Stimulated activated CD4-positive, alpha-beta T cell treated with anti-CD3 and anti-CD28 coated beads, TNF-alpha, amount 100 ng/mL, for 24 hours (primary cell): ENCODE measurements at places on chromosomes 1 and 21.

- DNase-seq: no peak
Measured at GRCh38 chr1:206713070-206713469, 28.4 kb downstream of the MAPKAPK2 start.

DNA sequence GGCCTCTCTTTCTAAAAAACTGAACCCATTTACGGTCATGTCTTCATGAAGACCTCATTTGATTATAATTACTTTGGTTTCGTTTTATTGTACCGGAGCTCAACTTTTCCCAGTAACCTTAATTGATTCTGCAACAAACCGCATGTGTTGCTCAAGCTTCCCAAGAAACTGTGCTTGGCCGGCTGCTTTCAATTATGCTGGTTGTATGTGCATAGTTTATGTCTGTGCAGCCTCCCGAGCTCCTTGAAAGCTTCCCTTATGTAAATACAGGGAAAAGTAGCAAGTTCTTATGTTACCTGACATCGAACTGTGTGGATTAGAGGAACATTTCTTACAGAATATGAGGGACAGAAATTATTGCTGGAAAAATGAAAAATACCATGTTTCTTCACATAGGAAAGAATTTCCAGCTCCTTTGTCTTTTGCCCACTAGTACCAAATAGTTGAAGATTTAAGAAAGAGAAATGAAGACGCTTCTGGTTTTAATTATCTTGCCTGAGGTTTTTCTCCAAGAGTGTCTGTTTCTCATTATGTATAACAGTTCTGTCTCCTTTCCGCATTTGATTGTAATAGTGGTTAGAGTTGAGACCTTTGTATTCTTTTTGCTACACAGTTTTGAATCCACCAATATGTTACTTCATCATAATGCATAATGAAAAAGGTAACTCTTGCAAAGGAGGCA is 2.1 kb downstream of the VCAM1 start:
- no peak for DNase-seq

DNA sequence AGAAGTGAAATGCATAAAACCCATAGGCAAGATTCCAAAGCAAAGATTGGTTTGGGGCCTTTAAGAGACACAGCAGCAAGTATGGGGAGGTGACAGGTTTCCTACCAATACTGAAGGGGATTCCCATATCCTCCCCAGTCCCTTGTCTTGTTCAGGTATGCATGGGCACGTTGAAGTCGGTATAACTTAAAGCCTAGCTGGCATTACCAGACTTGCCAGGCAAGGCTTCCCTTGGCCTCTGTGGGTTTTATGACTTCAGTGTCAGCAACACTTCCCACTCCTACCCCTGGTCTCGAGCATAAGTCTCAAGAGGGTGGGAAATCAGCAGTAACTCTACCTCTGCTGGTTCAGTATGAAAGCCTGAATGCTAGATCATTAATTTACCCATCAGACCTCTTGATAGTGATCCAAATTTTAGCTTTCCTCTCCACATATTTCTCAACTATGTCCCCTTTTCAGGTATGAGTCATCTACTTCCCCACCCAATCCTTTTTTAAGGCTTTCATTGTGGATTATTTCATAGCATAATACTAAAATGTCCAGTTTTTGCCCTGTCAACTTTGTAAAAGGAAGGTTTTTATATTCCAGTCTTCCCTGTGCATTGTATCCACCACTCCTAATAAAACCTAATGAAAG is 6.8 kb downstream of the CYP4X1 start:
- no peak for DNase-seq

- DNase-seq: no peak
Measured at GRCh38 chr1:243343970-243344937, 88.4 kb downstream of the SDCCAG8 start.

GRCh38 chr1:196309386-196309785 is 298.9 kb downstream of the KCNT2 start:
- DNase-seq: no peak

GRCh38 chr1:162389021-162389818 is 7.7 kb downstream of the C1orf226 start:
- no peak for DNase-seq

DNA sequence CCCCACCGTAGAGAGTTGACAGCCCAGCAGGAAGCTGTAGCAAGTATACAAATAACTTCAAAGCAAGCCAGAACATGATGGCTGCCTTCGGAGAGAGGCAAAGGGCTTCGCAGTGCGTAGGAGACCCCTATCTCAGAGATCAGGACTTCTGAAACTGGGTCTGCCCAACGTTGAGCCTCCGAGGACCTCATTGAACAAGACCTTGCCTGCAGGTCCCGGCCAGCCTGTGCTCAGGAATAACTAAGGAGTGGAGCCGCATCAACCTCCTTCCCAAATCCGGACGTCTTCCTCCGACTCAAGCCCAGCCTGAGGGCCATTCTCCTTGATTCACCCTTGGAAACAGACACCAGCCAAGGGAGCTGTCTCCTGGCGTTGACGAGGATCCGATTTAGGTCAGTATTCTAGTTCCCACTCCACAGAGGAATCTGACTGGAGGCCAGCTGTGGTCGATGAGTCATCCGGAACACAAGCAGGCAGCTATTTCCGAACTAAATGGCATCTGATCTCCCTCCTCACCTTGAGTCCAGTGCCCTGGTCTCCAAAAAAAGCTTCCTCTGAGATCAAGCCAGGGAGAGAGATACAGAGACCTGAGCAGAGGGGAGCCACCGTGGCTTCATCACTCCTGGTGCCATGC is 166.5 kb upstream of the COA6 start:
- DNase-seq: no peak

GRCh38 chr1:26616881-26617280 is 78.9 kb upstream of the ARID1A start:
- DNase-seq: no peak

- no peak for DNase-seq
Measured at GRCh38 chr1:100624886-100625610, 87.1 kb downstream of the GPR88 start.

- no peak for DNase-seq
Measured at GRCh38 chr1:64031236-64031635, 172.2 kb upstream of the UBE2U start.

DNA sequence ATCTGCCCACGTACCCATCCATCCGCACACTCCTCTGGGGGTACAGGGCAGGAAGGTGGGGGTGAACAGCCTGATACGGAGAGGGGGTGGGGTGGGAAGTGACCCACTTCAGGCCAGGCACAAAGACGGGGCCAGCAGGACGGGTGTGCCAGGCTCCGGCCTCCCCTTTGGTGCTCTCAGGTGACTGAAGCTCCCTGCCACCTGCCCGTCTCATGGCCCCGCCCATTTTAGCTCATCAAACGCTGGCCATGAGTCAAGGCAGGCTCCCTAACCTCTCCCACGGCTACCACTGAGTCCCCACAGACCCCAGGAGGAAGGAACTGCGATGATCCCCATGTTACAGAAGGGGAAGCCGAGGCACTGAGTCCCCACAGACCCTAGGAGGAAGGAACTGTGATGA is 109.6 kb downstream of the CRYAA start:
- DNase-seq: no peak

DNA sequence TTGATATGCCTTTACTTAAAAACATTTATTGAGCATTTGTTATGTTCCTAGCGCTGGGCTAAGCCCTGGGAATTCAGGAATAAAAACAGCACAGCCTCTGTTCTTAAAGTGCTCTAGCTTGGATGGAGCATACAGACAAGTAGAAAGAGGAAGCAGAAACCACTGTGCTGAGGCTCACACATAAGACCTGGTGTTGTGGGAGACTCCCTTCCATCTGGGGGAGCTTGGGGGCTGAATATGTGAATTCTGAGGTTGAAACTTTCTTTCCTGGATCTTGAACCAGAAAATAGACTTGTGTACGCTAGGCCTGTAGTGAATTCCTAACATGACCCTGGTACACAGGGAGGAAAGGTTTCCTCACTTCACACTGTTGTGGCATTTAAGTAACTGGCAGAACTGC is 209.9 kb downstream of the ZNF326 start:
- DNase-seq: no peak

DNA sequence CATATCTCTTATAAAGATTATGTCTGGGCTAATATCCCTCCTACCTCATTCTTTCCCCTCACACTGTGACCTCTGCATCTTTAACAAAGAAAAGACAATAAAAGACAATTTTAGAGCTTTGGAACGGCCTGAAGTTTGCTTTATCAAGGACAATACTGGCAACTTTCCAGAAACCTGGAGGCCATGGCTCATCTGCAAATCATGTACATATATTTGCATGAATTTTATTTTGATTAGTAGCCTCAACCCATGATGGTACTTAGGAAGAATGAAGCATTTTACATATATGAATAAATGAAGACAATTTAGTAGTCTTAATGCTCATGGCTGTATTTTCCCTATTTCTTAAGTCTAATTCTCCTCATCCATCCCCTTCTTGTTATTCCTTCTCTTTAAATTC is 612.2 kb upstream of the CXADR start:
- DNase-seq: no peak

GRCh38 chr1:218942431-218942830 is 231.2 kb upstream of the LYPLAL1 start:
- DNase-seq: no peak

- no peak for DNase-seq
Measured at GRCh38 chr1:232036181-232036933, 409.8 kb downstream of the DISC1 start.

GRCh38 chr1:35580949-35581388 is 7.9 kb downstream of the TFAP2E start:
- no peak for DNase-seq

DNA sequence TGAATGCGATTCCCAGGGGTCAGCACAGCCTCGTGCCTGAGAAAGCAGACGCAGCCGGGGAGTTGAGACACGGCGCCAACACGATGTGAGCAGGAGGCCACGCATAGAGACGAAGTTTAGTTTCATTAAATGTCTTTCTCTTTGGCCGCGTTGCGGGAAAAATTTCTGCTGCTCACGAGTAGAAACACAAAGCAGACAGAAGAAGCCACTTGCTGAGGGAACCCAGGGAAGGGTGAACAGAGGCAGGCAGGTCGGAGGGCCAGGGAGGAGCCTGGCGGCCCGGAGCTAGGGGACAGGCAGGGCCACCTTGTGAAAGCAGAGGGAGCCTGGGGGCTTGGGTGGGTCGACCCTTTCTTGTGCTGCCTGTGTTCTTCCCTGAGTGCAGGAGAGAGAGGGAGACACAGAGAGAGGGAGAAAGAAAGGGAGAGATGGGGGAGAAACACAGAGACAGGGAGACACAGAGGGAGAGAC is 33.2 kb downstream of the POFUT2 start:
- DNase-seq: no peak

- DNase-seq: no peak
Measured at GRCh38 chr1:70486676-70487458, 75.8 kb downstream of the CTH start.

- no peak for DNase-seq
Measured at GRCh38 chr21:33967086-33967571, 51.5 kb upstream of the ATP5PO start.

GRCh38 chr1:163395790-163396189 is 74.0 kb downstream of the NUF2 start:
- no peak for DNase-seq

DNA sequence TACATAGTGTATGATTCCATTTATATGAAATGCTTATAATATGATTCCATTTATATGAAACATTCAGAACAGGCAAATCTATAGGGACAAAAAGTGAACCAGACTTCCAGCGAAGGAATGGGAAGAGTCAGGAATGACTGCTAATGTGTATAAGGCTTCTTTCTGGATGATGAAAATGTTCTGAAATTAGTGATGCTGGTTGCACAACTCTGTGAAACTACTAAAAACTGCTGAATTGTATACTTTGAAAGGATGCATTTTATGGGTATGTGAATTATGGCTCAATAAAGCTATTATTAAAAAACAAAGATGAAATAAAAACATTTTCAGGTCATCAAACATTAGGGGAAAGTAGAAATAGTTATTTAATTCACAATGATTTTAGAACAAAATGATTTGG is 14.1 kb upstream of the IL24 start:
- DNase-seq: no peak

DNA sequence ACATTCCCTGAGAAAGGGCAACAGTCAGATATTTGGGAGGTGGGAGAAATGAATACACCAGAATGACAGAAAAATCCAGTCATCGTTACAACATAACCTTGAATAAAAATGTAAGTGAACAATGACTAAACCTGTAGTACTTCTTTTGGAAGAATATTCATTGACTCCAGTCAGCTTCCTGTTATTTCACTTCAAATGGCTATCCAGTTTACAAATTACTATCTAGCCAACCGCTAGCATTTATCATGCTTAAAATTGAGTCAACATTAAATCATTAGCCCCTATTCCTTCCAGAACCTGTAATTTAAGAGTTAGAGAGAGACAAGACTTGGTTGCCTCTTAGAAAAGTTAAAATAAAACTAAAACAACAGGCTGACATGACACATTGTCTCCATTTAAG is 33.6 kb downstream of the WLS start:
- no peak for DNase-seq

DNA sequence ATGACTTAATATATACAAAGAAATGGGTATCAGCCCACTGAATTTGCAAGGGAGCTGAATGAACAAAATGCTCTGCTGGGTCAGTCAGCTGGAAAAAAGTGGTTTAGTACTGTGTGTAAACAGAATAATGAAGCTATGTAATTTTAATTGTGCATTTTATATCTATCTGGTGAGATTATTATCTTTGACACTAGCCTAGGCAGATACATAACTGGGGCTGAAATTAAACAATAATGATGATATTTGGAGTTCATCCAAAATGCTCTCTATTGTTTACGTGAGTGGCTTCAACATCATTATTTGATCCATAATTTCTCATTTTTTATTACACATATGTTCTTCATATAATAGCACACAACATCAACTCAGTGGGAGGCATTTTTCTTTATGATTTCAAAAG is 208.5 kb upstream of the SNX7 start:
- no peak for DNase-seq

DNA sequence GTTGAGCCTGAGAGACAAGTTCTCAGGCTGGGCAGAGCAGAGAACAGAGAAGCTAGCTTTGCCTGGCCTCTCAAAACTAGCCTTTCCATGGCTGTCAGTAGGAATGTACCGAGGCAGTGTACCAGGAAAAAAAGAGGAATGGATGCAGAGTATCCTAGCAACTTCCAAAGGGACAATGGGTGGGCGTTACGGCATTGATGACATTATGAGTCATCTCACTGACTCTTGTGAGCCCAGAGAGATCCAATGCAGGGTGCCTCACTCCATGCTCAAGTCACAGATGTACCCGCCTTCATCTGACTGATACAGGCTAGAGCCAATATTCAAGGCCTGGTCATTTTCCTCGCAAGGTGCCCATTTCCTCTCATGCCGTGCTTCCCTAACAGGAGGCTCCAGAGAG is 51.4 kb upstream of the C8B start:
- no peak for DNase-seq

GRCh38 chr1:157189986-157190982 is 52.1 kb upstream of the ETV3 start:
- no peak for DNase-seq

GRCh38 chr21:17869115-17869514 is 50.0 kb upstream of the C21orf91 start:
- no peak for DNase-seq

- no peak for DNase-seq
Measured at GRCh38 chr1:209238356-209238755, 345.2 kb upstream of the CAMK1G start.
